ENCODE measurements at places on chromosomes 1 and 21. TPM values are rescaled to one million over a fixed set of nuclear protein-coding genes. Genes with fewer than 3 reads are reported as not detected.

Gene SYCP1
- not detected for total RNA-seq

Gene PPIAL4G
- total RNA-seq = not detected

Gene OR2AK2
- not detected for total RNA-seq

Gene CELA2A
- total RNA-seq = not detected

Gene AMY1A
- total RNA-seq = not detected

Measured in smooth muscle cell of the umbilical artery (primary cell).